ENCODE measurements at places on chromosomes 2 and 18. TPM values are rescaled to one million over a fixed set of nuclear protein-coding genes. Genes with fewer than 3 reads are reported as not detected.

Gene E2F6
- polyA plus RNA-seq = 11.9 TPM

Gene ID2
- 119 TPM for polyA plus RNA-seq

Gene UGT1A7
- not detected for polyA plus RNA-seq

Gene CDKL4
- not detected for polyA plus RNA-seq

Gene CYS1
- polyA plus RNA-seq = 0.32 TPM

Gene WDR75
- polyA plus RNA-seq = 57.2 TPM

Gene PLCL1
- polyA plus RNA-seq = not detected

Gene FBXO48
- polyA plus RNA-seq = 1.3 TPM

GRCh38 chr2:233979748-233980147 lies 62.6 kb downstream of the TRPM8 start:
- H3K27me3 ChIP-seq = no peaks in the 10 kb centered on the region
- no peak overlapping the region for H3K27ac ChIP-seq
- H3K36me3 ChIP-seq = no peaks in the 10 kb centered on the region
- H3K4me1 ChIP-seq = no peaks in the 10 kb centered on the region
- H3K4me3 ChIP-seq = no peak overlapping the region

GRCh38 chr2:134107402-134107801 lies 146.5 kb upstream of the MGAT5 start:
- H3K27me3 ChIP-seq = no peaks in the 10 kb centered on the region
- no peaks in the 10 kb centered on the region for H3K4me1 ChIP-seq
- H3K4me3 ChIP-seq = no peak overlapping the region
- no peak overlapping the region for H3K27ac ChIP-seq

DNA sequence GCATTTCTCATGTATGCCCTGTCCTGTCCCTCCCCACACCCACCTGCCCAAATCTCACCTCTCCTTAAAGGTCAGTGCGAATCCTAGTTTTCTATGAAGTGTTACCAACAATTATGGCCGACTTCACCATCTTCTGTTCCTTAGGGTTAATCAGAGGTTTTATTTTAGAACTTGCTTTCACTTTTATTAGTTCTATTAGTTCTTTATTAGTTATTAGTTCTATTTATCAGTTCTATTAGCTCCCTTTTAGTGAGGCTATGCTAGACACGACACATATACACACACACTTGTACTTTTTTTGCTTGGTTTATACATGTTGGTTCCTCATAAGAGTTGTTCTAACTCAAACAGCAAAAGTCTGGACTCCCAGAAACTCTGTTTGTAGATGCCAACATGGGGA lies 176.8 kb upstream of the MSH6 start:
- no peak overlapping the region for H3K27ac ChIP-seq
- H3K27me3 ChIP-seq = no peaks in the 10 kb centered on the region
- no peaks in the 10 kb centered on the region for H3K36me3 ChIP-seq
- no peak overlapping the region for H3K4me3 ChIP-seq
- peaks cover 12% of the 10 kb centered on the region for H3K4me1 ChIP-seq
- no peak for DNase-seq

DNA sequence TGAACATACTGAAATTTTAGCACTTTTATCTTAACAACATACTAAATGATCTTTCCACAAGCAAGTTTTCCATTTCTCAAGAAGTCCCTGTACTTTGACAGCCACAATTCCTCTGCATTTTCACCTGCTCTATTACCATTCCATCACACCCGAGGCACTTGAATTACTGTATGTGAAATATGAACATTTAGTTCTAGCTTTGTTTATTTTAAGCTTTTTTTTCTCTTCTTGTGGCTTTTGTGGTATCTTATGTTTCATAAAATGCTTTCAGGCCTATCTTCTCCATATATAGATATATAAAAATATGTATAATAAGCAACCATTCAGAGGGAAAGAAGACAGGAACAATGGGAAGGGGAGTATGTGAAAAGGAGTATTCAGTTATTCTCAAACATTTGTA lies 693.9 kb downstream of the SATB2 start:
- H3K4me1 ChIP-seq = no peaks in the 10 kb centered on the region
- no peak for DNase-seq
- no peaks in the 10 kb centered on the region for H3K36me3 ChIP-seq
- no peaks in the 10 kb centered on the region for H3K27me3 ChIP-seq
- no peak overlapping the region for H3K4me3 ChIP-seq

DNA sequence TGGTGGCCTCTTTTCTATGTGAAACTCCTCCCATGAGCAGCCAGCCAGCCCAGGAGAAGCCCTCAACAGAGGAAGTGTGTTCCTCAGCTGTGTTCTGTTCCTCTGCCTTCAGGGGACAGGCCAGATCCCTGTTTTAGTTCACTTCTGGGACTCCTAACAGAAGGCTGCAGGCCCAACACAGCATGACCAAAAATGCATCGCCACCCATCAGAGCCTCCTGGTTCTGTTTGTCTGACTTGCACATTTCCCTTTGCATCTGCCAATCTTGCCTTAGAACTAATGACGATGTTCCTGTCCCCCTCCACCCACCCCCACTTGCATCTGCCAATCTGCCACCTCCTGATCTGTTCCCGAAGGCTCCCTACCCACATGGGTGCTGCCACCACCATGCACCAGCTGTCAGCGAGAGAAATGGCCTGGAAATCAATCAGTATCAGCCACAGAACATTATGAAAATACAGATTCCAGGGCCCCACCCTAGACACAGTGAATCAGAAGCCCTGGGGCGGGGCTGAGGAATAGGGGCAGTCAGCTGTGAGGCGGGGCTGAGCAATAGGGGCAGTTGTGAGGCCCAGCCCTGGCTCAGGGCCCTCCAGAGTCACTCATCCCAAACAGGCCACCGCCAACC lies 51.0 kb downstream of the FAM168B start:
- no peaks in the 10 kb centered on the region for H3K4me1 ChIP-seq
- no peak for DNase-seq
- H3K36me3 ChIP-seq = no peaks in the 10 kb centered on the region
- H3K27ac ChIP-seq = no peak overlapping the region
- no peaks in the 10 kb centered on the region for H3K27me3 ChIP-seq
- H3K4me3 ChIP-seq = no peak overlapping the region

- H3K4me1 ChIP-seq = peaks cover 3% of the 10 kb centered on the region
- H3K4me3 ChIP-seq = no peak overlapping the region
- H3K27me3 ChIP-seq = no peaks in the 10 kb centered on the region
- peak; percentile 94 for DNase-seq
- no peak overlapping the region for H3K27ac ChIP-seq
Observed at GRCh38 chr2:170409164-170409535, 231.2 kb downstream of the MYO3B start.

DNA sequence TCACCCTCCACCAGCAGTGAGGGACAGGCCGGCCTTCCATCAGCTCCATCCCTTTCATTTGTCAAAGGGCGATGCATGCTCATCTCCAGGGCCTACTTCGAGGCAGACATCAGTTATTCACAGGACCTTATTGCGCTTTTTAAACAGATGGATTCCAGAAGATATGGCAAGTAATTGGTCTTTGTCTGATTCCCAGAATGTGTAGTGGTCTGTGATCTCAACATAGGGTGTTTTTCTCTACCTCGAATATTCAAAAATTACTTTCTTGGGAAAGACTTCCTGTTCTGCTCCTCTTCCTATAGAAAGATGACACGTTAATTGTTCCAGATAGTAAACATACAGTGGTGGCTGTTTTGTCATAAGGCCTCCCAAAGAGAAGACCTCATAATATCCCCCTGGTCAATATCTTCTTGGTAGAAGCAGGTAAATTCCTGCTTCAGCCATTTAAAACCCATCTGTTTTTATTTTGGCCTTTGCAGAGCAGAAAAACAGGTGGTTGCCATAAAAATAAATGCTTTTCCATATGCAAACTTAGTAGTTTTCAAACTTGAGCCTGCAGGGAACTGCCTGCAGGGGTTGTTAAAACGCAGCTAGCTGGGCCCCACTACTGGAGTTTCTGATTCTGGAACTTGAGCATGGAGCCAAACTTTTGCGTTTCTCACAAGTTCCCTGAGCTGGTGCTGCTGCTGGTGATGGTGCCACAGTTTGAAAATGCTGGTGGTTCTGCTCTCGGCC lies 8.2 kb downstream of the SMARCAL1 start:
- H3K27ac ChIP-seq = no peak overlapping the region
- no peak overlapping the region for H3K4me3 ChIP-seq

DNA sequence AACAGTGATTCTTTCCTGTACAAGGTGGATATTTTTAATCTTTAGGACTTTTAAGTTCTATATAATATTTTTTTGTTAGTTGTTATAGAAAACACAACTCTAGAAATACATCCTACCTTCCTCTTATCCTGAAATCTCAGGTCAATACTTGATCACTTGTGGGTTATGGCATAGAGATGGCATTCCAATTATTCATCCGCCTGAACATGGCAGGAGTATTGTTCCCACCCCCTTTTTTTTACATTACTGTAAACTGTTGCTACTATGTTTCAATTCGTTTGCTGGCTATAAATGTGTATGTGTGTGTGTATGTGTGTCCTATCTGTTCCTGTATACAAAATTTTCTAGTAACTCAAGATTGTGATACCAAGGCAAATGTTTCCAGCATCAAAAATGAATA lies 43.3 kb upstream of the FN1 start:
- H3K4me3 ChIP-seq = no peak overlapping the region
- H3K36me3 ChIP-seq = no peaks in the 10 kb centered on the region
- no peaks in the 10 kb centered on the region for H3K27me3 ChIP-seq
- H3K4me1 ChIP-seq = peaks cover 3% of the 10 kb centered on the region
- DNase-seq = no peak
- H3K27ac ChIP-seq = no peak overlapping the region

- no peaks in the 10 kb centered on the region for H3K27me3 ChIP-seq
- no peaks in the 10 kb centered on the region for H3K4me1 ChIP-seq
- no peak overlapping the region for H3K27ac ChIP-seq
- H3K4me3 ChIP-seq = no peak overlapping the region
- no peaks in the 10 kb centered on the region for H3K36me3 ChIP-seq
Observed at GRCh38 chr18:26978812-26979341, 113.4 kb upstream of the AQP4 start.

- no peak overlapping the region for H3K4me3 ChIP-seq
- H3K27me3 ChIP-seq = peaks cover 10% of the 10 kb centered on the region
- no peaks in the 10 kb centered on the region for H3K36me3 ChIP-seq
- H3K27ac ChIP-seq = no peak overlapping the region
- H3K4me1 ChIP-seq = 0 out of 2 replicates have a peak, but pooled peaks cover 5% of the 10 kb centered on the region
Observed at GRCh38 chr2:80002112-80002511, 302.4 kb downstream of the LRRTM1 start.

DNA sequence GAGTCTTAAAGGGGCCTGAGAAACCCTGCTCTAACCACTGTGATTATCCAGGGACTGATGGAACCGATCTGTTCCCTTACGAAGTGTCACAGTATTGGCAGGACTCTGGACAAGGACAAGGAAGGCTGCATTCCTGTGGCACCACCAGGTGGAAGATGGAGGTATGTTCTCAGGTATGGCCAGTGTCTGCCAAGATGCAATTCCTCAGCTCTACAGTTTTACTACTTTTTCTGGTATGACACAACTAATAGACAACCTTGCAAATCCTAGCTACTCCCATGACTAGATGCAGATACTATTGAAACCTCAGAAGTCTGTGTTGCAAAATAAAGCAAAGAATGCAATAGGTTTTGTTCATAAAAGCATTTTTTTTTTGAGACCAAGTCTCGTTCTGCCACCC lies 14.6 kb downstream of the RAB31 start:
- H3K27me3 ChIP-seq = no peaks in the 10 kb centered on the region
- DNase-seq = peak; percentile 64
- H3K36me3 ChIP-seq = no peaks in the 10 kb centered on the region
- peaks cover 13% of the 10 kb centered on the region for H3K4me1 ChIP-seq
- H3K27ac ChIP-seq = no peak overlapping the region
- H3K4me3 ChIP-seq = no peak overlapping the region

- H3K4me1 ChIP-seq = no peaks in the 10 kb centered on the region
- H3K36me3 ChIP-seq = no peaks in the 10 kb centered on the region
- no peaks in the 10 kb centered on the region for H3K27me3 ChIP-seq
- peak; percentile 52 for DNase-seq
- no peak overlapping the region for H3K4me3 ChIP-seq
- no peak overlapping the region for H3K27ac ChIP-seq
Observed at GRCh38 chr18:39990540-39990939, 1964.5 kb upstream of the PIK3C3 start.

DNA sequence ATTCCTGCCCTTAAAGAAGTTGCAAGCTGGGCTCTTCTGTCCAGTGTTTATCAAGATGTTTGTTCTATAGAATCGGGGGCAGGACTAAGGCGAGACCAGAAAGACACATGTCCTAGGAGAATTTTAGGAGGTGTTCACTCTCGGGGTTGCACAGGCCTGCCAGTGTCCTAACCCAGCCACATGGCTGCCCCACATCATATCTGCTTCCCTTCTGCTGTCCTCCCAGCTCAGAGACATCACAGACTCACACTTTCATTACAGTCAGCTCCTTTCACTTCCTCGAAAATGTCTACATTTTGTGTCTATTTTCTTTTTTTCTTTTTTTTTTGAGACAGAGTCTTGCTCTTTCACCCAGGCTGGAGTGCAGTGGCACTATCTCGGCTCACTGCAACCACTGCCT lies 10.7 kb upstream of the MRO start:
- H3K27ac ChIP-seq = no peak overlapping the region
- DNase-seq = no peak
- no peaks in the 10 kb centered on the region for H3K27me3 ChIP-seq
- no peaks in the 10 kb centered on the region for H3K36me3 ChIP-seq
- no peak overlapping the region for H3K4me3 ChIP-seq
- H3K4me1 ChIP-seq = peaks cover 11% of the 10 kb centered on the region

DNA sequence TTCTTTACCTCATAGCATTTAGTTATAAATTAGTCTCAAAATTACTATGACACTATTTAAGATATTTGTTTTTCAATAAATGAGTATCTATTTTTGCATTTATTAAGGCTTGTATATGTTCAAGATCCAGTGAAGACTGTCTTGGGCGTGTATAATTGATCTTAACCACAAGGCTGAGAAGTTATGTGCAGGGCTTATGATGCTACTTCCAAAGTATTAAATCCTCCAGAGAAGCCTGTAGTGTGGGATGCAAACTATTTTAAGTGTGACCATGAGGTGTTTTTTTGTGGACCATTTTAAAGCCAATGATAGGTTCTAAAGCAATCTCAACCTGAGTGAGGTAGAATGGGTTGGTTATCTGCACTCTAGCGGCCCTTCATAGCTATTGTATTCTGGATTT lies 219.9 kb downstream of the ZNF407 start:
- peaks cover 5% of the 10 kb centered on the region for H3K4me1 ChIP-seq
- H3K4me3 ChIP-seq = no peak overlapping the region
- H3K36me3 ChIP-seq = no peaks in the 10 kb centered on the region
- H3K27ac ChIP-seq = no peak overlapping the region
- no peaks in the 10 kb centered on the region for H3K27me3 ChIP-seq

DNA sequence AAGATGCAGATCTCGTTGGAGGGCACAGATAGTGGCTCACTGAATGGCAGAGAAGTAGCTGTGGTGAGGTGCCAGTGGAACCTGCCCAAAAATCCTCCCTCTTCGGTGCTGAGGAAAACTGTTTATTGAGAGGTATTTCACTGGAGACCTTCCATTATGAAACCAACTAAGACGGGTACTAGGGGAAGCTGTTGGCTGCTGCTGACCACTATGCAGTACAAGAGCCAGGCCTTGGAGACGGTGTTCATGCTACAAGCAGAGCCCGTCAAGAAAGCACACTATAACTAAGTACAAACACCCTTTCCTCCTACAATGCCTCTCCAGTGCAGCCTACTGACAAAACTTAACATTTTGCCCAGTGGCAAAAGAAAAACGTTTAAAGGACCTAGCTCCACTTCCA lies 4.6 kb downstream of the ARL5A start:
- H3K4me3 ChIP-seq = no peak overlapping the region
- peaks cover 48% of the 10 kb centered on the region for H3K4me1 ChIP-seq
- DNase-seq = peak; percentile 17
- peak overlapping the region; percentile 36 for H3K27ac ChIP-seq

All from GM23338 (cell line).